GM23248 (cell line): ENCODE measurements at places on chromosomes 6 and 20. TPM values are rescaled to one million over a fixed set of nuclear protein-coding genes. Genes with fewer than 3 reads are reported as not detected.

Gene TGM3
- total RNA-seq, result 0.11 TPM in 1 of 2 replicates, not detected in the other

Gene RREB1
- total RNA-seq, result 9.4 and 12.4 TPM in 2 replicates

- no peak for DNase-seq
Observed at GRCh38 chr6:31038559-31038958, 28.3 kb downstream of the MUC22 start.

- DNase-seq, result no peak
Observed at GRCh38 chr20:44615169-44615791, 32.9 kb downstream of the PKIG start.

Gene SLC17A3
- total RNA-seq, result not detected in 2 replicates

GRCh38 chr20:438571-439469 is 23.5 kb downstream of the TBC1D20 start:
- no peak for DNase-seq

Gene WRNIP1
- 63.1 and 64.9 TPM in 2 replicates for total RNA-seq

DNA sequence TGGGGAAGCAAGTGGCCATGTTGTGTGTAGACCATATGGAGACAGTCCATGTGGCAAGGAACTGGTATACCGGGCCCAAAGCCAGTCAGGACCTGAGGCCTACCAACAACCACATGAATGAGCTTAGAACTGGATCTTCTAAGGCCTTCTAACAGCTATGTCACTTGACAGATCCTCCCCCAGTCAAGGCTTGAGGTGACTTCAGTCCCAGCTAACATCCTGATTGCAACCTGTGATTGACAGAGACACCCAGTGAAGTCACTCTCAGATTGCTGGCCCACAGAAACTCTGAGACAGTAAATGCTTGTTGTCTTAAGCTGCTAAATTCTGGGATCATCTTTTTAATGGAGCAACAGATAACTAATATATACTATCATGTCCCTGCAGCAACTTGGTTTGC is 32.9 kb downstream of the AHI1 start:
- no peak for DNase-seq
